ENCODE measurements at places on chromosomes 7 and 10. TPM values are rescaled to one million over a fixed set of nuclear protein-coding genes. Genes with fewer than 3 reads are reported as not detected.

GRCh38 chr10:27628621-27629020 is 117.0 kb downstream of the MKX start:
- DNase-seq, result no peak

DNA sequence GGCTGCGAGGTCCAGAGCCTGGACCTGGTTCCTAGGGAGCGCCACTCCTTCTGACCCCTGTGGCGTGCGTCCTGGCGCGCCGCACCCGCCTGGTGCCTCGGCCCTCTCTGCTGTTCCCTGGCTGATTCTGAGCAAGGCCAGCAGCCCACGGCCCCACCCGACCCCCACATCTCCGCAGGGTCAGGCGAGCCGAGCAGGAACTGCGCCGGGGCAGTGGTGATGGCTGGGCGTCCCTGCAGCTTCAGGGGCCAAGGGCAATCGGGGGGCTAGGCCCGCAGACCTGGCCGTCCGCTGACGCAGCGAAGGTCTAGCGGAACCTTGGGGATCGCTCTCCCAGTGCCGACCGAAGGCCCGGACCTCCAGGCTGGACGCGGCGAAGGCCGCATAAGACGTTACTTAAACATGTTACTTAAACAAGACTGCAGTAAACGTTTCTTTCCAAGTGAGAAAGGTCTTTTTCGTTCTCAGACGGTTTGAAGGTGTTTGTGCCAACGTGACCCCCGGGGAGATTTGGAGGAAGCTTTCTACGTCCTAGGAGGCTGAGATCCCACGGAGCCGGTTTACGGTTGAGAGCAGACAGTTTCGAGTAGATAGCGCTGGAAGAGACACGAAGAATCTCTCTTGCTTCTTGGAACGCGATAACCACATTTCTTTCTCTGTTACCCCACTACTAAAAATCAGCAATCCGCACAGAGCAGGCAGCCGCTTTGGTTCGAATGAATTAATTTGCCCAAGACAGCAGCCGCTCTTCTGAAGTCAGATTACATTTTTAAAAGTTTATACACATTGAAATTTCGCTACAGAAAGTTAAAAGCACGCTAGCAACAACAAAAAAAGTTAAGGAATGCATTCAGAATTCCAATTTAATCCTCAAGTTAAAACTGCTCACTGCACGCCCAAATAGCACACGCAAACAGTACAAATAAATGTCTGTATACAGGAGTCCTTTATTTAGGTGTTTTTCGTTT is 4.9 kb upstream of the NKX2-3 start:
- DNase-seq, result peak; percentile 67

Gene RBP3
- 0.01 TPM for polyA plus RNA-seq

GRCh38 chr7:50908628-50909290 is 126.1 kb upstream of the GRB10 start:
- no peak for DNase-seq

All from lung (tissue), 17 donors.